ENCODE measurements at places on chromosomes 16 and 17.

- DNase-seq = no peak
These were observed 6.2 kb upstream of the MYOCD start for GRCh38 chr17:12659500-12659899.

GRCh38 chr17:33970279-33970678 lies 284.8 kb upstream of the CCL2 start:
- DNase-seq = no peak

- no peak for DNase-seq
These were observed 174.3 kb downstream of the CCDC182 start for GRCh38 chr17:57570724-57571344.

DNA sequence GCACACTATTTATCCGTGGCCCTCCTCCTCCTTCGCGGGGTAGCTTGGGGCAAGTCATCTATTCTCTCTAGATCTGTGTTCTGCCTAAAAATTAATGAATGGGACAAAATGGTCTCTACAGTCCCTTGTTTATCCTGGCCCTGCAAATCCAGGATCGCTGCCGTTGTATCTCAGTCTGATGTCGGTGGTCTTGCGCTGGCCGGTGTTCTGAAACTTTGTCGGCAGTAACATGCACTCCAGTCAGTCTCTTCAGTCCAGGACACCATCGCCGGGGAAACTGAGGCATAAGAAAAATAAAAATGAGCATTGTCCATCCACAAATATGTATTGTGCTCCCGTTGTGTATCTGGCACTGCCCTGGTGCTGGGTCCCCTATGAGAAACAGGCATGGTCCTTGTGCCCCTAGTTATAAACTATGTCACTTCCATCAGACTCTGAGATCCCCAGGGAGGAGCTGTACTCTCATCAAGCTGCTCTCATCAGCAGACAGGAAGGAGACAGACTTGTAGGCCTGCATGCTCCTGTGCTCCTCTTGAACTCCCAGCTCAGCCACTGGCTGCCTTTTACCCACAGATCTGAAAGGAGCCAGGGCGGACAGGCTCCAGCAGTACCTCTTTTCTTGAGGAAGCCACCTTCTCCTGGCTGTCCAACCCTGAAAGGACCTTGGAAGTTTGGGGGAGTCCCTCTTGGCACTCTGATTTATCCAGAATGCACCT lies 13.7 kb upstream of the CA4 start:
- no peak for DNase-seq

DNA sequence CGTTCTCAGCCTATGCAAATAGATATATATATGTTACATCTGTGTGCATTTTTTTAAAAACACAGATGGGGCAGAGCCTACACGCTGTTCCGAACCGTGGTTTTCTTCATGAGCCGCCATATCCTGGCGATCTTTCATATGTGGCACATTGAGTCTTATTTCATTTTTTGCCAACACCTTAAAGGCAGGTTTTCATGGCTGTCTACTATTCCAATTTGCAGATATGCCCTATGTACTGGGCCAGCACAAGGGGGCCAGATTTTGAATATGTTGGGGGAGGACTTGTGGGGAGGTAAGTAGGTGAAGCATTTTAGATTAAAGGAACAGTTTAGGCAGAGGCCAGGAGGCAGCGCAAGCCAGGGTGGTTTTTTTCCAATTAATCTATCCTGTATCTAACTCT lies 16.0 kb downstream of the WFDC1 start:
- no peak for DNase-seq

DNA sequence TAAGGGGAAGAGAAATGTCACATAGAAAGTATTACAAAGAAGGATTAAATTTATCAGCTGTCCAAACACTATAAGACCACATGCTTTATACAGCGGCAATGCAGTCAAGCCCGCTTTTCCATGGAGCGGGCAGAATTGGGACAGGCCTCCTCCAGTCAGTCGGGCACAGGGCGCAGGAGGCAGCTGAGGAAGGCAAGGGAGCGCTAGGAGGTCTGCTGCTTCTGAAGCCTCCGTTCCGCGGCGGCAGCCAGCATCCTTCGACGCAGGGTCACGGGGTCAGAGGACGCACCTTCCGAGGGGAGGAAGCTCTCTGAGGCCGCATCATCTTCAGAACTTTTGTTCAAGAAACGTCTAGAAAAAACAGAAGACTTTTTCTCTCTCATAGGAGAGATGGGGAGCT lies 62.6 kb downstream of the AMFR start:
- DNase-seq = no peak

GRCh38 chr16:56939801-56940200 lies 7.9 kb downstream of the HERPUD1 start:
- DNase-seq = no peak

DNA sequence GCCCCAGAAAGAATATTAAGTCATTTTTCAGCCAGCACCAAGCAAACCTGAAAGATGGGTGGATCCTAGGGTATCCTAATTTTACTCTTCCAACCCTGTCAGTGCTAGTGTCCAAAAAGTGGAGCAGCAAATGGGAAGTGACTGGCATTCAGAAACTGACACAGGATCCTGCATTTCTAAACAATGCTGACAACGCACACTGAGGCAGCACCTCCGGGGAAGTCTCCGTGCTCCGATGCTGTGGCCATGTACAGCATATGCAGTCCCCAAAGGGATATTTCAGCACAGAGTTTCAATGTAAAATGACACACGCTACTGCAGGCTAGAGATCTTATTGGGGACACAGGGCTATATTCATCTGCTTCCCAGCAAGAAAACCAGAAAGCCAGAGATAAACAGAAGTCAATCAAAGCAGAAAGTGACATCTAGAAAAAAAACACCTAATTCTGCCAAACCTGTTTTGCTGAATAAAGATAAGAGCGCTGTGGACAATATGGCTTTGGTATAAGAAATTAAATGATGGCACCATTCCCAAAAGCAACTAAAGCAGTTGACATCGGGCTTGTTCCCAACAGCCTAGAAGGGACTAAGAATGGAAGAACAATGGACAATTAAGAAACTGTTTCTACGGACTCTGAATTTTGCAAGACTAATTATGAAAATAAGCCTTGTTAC lies 17.3 kb downstream of the XYLT1 start:
- DNase-seq = no peak

- DNase-seq = no peak
These were observed 25.2 kb downstream of the SREBF1 start for GRCh38 chr17:17811381-17812210.

DNA sequence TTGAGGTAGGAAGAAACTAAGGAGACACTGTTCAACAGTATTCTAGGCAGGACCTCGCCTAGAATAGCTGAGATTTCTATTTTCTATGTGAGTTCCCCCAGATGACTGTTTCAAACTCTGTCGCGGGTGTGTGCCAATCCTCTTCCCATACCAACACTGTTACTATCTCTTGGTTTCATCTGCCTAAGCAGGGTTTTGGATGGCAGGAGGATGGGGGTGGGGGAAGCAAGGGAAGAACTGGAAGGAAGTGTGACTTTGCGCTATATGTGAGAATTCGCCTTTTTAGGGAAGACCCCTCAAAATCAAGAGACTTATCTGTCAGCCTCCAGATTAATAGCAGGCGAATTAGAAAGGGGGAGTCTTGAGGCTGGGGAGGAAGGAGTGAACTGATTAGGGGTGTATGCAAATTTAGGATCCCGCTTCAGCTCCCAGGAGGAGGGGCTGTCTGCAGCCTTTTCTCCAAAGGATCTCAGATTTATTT lies 521 bp upstream of the G6PC3 start:
- no peak for DNase-seq

DNA sequence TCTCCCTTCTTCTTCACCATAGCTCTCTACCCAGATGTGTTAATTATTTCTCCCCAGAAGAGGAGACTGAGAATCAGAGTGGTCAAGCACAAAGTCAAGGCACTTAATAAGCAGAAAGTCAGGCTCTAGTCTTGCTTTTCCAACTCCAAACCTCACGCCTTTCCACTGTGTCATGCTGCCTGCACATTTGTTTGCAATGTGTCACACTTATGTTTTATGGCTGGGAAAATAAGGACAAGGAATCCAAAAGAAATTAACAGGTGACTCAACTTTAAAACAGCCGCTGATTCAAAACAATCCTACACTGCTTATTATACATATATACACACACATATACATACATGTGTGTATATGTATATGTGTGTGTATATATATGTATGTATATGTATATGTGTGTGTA lies 255.7 kb upstream of the DYNLRB2 start:
- DNase-seq = no peak

DNA sequence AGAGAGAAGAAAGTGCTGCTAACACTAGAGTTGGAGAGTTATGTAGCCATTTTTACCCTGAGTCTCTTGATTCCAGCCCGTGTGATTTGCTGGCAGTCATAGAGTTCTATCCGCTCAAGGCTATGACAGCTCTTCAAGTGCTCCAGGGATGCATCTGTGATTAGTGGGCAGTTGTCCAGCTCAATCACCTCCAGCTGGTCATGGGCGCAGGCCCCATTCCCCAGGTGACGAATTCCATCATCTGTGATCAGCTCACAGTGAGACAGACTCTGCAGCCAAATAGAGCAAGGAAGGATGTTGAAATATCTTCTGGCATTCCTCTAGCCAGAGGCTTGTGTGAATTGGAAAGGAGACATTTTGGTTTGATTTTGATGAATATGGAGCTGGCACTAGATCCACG lies 38.4 kb upstream of the STAC2 start:
- no peak for DNase-seq

Measured in GM12892 (cell line).